ENCODE measurements at places on chromosomes 12 and 14.

GRCh38 chr14:41350476-41350875 is 256.2 kb upstream of the LRFN5 start:
- DNase-seq: no peak

DNA sequence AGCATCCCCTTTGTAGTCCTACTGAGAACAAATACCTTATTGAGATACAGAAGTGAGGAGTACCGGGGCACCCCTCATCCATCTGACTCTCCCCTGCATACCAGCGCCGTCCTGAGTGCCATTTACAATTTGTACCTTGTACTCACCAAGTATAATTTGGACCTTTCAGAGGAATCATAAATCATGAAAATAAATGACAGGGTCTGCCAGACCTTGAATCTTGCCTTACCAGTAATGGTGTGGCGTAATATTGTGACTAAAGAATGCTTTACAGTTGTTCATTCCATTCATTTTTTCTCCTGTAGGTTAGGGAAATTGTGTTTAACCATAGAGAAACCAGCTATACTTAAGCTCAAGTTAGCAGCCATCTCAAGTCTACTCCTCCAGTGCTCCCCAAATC is 243.7 kb upstream of the RGS6 start:
- DNase-seq: no peak

DNA sequence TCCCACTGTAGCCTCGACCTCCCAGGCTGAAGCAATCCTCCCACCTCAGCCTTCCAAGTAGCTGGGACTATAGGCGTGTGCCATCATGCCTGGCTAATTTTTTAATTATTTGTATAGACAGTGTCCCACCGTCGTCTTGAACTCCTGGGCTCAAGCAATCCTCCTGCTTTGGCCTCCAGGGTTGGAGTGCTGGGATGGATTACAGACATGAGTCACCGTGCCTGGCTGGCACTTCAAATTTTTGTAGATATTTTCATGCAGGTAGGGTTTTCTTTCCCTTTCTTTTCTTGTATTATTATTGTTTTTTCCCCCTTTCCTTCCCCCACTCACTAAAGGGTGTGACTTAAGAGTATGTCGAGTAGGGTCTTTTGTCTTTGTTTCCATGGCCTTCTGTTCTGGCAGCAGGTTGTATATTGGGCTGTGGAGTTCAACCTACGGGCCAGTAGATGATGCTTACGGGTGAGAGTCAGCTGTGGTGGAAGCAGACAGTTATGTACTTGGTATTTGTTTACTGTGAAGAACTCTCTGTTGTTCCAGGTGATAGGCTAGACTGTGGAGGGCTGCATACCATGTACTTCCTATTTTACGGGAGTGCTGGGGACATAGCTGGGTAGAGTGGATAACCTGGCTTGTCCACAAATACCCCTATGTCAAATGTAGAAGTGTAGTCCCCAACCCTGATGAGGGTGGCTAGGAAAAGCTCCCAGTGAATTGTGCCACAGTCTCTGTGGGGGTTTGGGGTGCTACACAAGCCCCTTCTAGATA is 30.7 kb downstream of the RAD51B start:
- DNase-seq: no peak

GRCh38 chr14:65904988-65905387 is 492.5 kb downstream of the FUT8 start:
- no peak for DNase-seq

DNA sequence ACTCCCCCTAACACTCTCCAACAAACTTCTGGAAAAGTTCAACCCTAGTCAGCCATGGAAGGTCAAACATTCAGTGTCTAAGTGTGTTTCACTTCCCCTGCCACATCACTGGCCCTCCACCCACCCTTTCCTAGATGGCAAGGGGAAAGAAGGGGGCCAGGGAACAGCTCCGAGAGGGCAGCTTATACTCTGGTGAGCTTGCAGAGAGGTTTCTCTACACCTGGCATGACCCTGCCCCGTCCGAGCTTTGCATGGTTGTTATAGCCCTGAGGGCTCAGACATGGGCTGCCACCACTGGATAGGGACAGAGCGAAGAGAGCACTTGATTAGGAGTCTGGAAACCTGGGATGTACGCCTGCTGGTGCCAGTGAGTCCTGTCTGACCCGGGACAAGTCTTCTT is 4.0 kb downstream of the ACVRL1 start:
- DNase-seq: no peak

DNA sequence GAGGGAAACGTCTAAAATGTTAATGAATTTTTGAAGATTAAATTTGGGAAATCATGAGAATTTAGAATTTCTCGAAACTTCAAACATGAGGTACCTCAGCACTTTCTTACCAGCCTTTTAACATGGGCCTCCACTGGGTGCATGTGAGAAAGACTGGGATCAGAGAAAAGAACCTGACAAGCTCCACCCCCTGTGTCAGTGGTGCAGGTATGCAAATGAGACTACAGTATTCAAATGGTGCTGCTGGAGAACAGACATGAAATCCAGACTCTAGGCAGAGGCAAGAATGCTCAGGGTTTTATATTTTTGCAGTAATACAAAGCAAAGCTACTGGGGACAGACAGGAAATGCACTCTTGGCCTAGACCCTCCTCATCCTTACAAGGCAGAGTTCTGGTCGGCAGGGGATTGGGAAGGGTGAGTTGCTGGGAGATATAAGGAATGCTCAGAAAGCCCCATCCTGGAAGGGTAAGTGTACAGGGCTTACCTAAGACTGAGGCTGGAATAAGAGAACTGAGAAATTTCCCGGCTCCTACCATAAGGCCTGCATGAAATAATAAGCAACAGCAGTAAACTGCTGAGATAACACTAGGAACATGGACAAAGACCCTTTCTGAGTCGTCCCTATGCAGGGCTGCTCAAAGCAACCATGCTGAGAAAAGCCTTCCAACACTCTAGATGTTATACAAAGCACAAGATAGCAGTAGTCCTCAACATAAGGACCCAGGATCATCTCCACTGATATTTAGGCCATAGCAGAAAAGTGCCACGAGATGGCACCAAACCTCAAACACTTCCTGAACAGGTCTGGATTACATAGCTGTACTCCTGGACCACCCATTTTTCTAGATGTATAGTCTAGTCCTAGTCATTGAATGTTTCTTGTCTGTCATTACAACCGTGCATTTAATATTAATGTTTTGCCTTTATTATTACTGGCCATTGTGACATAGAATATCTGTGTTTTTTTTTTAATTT is 260.8 kb downstream of the RASSF9 start:
- DNase-seq: no peak

Measured in activated T-helper 1 cell treated with anti-CD3 and anti-CD28 coated beads, Interleukin-2, amount 50 U/mL, for 16 hours (primary cell).